Stimulated activated CD8-positive, alpha-beta memory T cell treated with anti-CD3 and anti-CD28 coated beads, Interleukin-7, amount 100 ng/mL, for 1 hour (primary cell): ENCODE measurements at places on chromosomes 2 and 18.

- no peak for DNase-seq
Observed at GRCh38 chr18:55529581-55529980, 58.4 kb downstream of the TCF4 start.

DNA sequence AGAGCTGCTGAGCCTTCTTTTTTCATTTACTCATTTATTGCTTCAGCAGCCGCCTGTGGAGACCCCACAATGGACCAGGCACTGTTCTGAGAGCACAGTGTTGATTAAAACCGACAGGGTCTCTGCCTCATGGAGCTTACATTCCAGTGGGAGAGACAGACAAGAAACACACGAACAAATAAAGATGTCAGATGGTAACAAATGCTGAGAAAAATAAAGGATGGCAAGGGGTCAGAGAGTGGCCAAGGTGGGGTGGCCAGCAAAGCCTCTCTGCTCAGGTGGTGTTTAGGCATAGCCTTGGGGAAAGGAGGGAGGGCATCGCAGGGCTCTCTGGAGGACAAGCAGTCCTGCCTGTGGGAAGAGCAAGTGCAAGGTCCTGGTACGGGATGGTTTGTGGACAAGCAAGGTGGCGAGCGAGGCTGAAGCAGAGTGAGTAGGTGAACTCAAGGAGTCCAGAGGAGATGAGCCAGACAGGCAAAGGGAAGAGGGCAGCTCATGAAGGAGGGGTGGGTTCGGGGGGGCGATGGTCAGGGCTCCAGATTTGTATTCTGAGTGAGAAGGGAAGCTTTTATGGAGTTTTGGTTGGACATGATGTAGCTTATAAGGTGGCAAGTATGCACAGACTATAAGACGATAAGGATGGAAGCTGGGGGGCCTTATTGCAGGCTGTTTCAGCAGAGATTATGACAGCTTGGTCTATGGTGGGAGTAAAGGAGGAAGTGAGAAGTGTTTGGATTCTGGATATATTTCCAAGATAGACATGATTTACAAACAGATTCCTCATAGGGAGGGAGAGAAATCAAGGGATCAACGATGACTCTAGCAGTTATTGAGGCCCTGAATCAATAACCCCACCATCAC is 8.8 kb upstream of the ITGB6 start:
- DNase-seq = no peak

DNA sequence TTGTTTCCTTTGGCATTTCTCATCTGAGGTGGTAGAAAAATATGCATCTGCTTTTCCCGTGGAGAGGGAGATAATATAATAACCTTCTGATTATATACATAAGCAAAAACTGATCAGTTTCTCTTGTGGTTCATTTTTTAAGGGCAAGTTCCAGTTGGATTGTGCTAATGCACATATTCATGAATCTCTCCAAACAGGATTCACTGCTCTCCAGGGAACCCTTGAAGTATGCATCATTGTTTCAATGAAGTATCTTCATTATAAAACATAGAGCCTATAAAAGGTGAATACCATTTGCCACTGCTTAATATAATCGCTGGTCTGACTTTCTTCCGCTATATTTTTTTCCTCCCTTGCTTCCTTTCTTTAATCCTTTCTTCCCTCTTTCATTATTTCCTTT is 384.7 kb downstream of the FIGN start:
- DNase-seq = no peak

GRCh38 chr2:196077821-196078220 is 9.2 kb upstream of the DNAH7 start:
- no peak for DNase-seq

- no peak for DNase-seq
Observed at GRCh38 chr18:75727456-75727855, 300.0 kb upstream of the SMIM21 start.

DNA sequence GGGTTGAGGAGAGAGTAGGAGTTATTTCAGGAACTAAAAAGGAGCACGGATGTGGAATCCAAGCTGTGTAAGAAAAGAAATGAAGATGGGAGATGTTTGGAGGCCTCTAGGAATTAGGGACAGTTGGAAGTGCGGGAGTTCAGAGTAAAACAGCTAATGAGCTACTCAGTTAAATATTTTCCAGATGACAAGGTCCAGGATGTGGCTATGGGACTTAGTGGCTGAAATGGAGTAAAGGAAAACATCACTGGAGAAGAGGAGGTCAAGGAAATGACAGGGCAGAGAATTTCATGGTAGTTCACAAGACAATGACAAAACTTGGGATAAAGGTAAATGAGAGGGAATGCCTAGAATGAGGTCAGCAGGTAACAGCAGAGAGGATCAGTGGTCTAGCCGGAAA is 13.0 kb downstream of the GPR155 start:
- no peak for DNase-seq

DNA sequence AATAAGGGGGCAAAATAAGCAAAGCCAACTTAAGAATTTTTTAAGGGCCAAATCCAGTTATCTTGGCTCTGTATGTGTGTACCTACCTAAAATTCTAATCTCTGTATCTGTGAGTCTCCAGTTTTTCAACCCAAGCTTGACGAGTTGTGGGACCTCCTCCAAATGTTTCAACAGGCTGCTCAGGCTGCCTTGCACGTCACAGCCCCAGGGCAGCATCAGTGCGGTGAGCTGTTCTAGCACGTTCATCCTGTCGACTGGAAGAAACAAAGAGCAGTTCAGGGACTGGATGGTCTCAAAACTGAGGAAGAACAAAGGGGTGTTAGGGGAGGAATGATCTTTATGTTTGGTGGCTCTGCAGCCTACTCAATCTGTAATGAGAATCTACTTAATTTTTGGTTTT is 29.4 kb downstream of the NLRC4 start:
- DNase-seq = no peak

- DNase-seq = no peak
Observed at GRCh38 chr18:24018299-24018886, 3.8 kb downstream of the TTC39C start.

GRCh38 chr2:53740170-53740569 is 27.4 kb upstream of the CHAC2 start:
- DNase-seq = no peak

DNA sequence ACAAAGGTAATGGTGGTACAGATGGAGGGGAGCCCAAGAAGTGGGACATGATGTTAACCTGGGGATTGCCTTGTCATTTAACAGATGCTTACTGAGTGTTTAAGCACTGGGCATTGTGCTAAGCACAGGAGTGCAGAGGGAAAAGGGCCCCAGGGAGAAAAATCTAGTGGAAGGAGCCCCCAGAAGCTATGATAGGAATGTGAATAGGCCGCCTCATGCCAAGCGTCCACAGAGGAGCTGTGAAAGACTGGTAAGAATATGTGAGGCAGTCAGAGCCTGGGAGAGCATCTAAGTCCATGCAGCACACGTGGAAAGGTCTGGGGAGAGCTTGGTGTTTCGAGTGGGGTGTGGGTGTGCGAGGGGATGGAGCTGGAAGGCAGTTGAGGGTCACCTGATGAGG is 5.5 kb downstream of the ZNF532 start:
- DNase-seq = no peak

- DNase-seq = no peak
Observed at GRCh38 chr2:101038455-101039255, 36.6 kb downstream of the RPL31 start.

DNA sequence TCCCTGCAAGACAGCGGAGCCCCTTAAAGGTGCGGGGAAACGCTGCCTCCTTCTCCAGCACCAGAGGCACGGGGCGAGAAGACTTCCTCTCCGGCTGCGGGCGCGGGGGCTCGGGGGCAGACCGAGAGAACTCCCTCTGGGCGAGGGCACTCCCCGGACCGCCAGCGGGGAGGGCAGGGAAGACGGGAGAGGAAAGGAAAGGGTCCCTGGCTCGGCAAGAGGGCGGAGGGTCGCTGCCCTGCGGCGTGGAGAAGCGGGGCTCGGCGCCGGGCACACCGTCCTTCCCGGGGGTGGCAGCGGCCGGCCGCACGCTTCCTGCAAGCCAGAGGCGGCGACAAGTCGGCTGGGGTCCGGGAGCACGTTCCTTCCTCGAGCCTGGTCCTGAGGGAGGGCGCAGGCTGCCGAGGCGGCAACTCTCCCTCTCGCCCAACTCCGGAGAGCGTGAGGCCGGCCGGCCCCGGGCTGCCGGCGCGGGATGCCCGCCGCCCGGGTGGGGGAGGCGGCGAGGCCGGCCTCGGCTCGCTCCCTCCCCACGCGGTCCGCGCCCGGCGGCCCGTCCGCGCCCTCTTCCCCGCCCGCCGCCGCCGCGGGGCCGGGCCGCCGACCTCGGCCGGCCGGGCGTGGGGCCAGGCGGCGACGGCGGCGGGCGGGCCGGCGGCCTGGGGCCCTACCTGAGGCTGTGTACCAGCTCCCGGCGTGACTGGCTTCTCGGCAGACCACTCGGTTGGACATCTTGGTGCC is 1.1 kb downstream of the MEMO1 start:
- DNase-seq = peak; percentile 14

- no peak for DNase-seq
Observed at GRCh38 chr2:170723446-170723958, 8.4 kb downstream of the SP5 start.

GRCh38 chr2:15006667-15007066 is 374.1 kb downstream of the LRATD1 start:
- DNase-seq = no peak

- peak; percentile 7 for DNase-seq
Observed at GRCh38 chr2:127527001-127527804, 914 bp upstream of the IWS1 start.

GRCh38 chr2:151260573-151261230 is 961 bp downstream of the RBM43 start:
- no peak for DNase-seq

DNA sequence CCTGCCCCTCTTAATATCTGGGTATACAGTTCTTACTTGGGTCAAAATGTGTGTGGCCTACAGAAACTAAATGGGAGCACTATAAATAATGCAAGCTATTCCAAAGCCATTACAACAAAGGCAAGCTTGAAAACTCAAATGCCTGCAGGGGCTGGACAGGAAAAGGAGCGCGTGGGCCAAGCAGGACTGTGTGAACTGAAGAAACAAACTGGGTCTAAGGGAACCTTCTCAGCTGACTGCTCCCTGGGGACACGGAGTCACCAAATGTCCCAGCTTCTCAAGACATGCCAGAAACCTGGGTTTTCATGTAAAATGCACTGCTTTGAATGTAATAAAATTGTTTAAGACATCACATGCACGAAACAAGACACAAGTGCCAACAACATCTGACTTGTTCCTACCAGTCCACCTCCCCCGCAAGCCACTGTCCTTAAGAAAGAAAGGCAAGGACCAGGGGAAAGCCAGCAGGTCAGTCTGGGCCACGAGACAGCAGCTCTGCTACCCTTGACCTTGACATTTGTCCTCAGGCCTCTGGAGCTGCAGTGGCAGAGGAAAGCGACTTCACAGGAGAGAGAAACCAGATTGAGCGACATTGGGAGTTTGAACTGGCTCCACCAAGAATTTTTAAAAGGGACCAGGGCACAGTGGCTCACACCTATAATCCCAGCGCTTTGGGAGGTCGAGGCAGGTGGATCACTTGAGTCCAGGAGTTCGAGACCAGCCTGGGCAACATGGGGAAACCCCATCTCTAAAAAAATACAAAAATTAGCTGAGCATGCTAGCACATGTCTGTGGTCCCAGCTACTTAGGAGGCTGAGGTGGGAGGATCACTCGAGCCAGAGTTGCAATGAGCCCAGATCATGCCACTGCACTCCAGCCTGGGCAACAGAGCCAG is 89.7 kb upstream of the SH3BP4 start:
- DNase-seq = no peak

DNA sequence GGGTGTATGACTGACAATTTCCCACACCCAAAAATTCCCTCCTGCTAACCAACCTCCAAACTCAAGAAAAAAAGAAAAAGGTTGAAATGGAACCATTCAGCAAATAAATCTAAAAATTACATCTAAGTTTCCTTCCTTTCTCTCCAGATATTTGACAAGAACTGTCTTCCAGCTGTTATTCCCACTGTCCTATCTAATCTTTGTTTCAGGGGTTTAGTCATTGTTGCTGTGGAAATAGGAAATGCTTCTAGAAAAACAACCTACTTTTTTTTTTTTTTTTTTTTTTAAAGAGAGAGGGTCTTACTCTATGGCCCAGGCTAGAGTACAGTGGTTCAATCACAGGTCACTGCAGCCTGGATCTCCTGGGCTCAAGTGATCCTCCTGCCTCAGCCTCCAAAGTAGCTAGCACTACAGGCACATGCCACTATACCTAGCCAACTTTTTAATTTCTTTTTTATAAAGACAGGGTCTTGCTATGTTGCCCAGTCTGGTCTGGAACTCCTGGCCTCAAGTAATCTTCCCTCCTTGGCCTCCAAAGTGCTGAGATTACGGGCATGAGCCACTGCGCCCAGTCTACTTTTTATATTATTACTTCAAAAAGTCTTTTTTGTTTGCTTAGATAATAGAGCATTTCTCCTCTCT is 88.1 kb downstream of the ITSN2 start:
- no peak for DNase-seq

GRCh38 chr18:30439174-30439573 is 603.4 kb downstream of the DSC3 start:
- DNase-seq = no peak

DNA sequence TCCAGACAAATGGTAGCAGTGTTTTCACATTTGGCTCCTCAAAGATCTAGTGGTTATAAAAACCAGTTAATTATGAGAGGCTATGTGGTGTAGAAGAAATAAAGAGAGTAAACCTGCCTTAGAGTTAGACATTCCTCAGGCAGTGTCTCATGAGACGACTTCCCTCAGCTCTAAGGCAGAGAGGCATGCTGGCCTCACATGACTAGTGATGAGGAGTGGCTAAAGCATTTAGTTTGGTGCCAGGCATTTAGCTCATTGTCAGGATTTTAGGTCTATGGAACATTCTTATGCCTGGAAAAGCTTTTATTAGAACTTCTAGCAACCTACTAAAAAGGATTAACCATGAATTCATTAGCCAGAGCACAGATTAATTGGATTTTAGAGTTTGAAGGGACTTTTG is 90.3 kb downstream of the RPRM start:
- DNase-seq = no peak

- no peak for DNase-seq
Observed at GRCh38 chr2:74414881-74415761, 6.3 kb downstream of the C2orf81 start.
